ENCODE measurements at places on chromosomes 3 and 15.

GRCh38 chr15:60076045-60076444 is 71.9 kb downstream of the FOXB1 start:
- no peak for DNase-seq

DNA sequence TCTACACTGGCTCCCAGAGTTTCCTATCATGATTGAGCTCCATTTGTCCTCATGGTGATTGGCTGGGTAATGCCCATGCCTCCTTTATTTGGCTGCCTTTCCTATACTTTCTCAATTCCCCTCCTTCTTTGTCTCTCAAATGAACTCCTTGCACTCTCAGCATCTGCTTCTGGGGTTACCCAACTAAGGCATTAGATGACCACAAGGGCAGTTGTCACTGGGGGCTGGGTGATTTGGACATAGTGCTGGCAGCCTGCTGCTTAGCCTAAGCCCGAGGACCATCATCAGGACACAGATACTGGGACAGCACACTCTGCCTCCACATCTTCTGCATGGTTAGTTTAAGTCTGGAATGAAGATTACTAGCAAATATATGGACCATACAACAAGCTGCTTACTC is 49.2 kb upstream of the LRRFIP2 start:
- DNase-seq = no peak

DNA sequence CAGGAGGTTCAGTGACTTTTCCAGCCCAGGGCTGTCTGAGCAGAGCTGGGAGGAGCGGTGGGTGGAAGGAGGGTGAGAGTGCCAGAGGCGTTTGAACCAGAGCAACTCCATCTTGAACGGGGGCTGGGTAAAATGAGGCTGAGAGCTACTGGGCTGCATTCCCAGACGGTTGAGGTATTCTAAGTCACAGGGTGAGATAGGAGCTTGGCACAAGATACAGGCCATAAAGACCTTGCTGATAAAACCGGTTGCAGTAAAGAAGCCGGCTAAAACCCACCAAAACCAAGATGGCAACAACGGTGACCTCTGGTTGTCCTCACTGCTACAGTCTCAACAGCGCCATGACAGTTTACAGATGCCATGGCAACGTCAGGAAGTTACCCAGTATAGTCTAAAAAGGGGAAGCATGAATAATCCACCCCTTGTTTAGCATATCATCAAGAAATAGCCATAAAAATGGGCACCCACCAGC is 60.2 kb downstream of the ABTB1 start:
- DNase-seq = no peak

GRCh38 chr3:37940242-37940908 is 50.2 kb upstream of the VILL start:
- DNase-seq = no peak

- DNase-seq = no peak
Measured at GRCh38 chr3:72042397-72043203, 257.7 kb upstream of the PROK2 start.

- DNase-seq = no peak
Measured at GRCh38 chr15:99994849-99995248, 261.6 kb upstream of the LYSMD4 start.

- DNase-seq = no peak
Measured at GRCh38 chr3:19920401-19921080, 13.5 kb downstream of the EFHB start.

DNA sequence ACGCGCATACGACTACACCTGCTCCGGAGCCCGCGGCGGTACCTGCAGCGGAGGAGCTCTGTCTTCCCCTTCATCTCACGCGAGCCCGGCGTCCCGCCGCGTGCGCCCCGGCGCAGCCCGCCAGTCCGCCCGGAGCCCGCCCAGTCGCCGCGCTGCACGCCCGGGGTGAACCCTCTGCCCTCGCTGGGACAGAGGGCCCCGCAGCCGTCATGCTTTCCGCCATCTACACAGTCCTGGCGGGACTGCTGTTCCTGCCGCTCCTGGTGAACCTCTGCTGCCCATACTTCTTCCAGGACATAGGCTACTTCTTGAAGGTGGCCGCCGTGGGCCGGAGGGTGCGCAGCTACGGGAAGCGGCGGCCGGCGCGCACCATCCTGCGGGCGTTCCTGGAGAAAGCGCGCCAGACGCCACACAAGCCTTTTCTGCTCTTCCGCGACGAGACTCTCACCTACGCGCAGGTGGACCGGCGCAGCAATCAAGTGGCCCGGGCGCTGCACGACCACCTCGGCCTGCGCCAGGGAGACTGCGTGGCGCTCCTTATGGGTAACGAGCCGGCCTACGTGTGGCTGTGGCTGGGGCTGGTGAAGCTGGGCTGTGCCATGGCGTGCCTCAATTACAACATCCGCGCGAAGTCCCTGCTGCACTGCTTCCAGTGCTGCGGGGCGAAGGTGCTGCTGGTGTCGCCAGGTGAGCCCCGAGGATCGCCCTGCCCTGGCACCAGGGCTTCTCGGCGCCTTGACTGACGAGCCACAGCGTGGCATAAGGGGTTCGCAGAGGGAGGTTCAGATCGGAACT is 420 bp downstream of the SLC27A2 start:
- DNase-seq = peak; percentile 64

DNA sequence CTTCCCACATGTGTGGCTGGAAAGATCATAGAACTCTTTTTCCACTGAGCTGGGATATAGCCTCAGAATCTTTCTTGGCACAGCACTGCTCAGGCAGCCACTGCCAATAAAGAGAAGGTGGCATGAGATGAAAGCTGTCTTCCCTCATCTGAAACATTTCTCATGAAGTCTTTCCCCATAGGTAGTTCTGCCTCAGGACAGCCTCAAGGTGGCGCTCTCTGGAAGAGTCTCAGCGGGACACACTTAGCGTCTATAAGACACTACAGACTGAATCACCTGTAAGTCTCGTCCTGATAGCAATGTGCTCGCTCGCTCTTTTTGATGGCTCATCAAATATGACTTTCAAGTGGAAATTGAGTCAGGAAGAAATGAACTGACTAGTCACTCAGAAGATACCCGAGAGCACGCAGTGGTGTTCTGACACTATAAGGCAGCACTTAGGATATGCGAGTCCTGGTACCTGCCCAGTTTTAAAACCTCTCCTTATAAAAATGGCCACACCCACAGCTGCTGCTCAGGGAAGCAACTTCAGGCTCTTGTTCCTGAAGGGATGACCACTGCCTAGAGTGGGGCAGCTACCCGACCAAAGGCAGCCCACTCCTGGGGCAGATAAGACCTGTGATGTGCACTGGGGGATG is 269.5 kb downstream of the SUCLG2 start:
- DNase-seq = peak; percentile 83

DNA sequence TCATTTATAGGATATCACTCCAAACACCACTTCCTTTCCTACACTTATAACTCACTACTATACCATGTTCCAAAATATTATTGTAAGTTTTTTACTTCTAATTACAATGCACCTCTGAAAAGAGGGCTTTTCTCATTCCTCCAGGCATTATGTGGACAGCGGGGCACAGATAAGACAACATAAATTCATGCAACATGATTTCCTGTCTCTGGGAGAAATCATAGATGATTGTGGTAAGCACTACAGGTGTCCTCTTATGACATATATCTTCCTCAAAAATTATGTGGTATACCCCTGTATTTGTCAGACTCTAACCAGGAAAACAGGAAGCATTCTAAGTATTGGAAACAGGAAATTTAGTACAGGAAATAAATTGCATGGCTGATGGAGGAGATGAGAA is 45.7 kb upstream of the INO80 start:
- no peak for DNase-seq

- DNase-seq = peak; percentile 50
Measured at GRCh38 chr15:31338879-31339557, 12.4 kb downstream of the KLF13 start.

Measured in glutamatergic neuron (in vitro differentiated cells).